ENCODE measurements at places on chromosomes 1 and 21.

GRCh38 chr1:30405631-30406212 lies 317.7 kb downstream of the MATN1 start:
- no peak for DNase-seq

DNA sequence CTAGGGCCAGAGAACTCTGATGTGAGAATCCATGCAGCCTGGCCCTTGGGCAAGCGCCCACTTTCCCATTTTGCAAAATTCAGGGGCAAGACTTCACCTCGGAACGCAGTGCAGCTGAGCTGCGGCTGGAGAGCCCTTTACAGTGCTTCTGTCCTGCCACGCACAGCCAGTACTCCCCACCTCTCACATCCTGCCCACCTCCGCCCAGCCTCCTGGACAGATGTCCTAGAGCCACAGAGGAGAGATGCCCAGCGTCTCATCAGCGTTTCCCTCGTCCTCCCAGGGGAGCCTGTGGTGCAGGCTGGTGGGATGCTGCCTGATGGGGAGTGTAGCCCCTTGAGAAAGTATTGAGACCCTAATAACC lies 29.6 kb downstream of the RUNX3 start:
- DNase-seq: no peak

DNA sequence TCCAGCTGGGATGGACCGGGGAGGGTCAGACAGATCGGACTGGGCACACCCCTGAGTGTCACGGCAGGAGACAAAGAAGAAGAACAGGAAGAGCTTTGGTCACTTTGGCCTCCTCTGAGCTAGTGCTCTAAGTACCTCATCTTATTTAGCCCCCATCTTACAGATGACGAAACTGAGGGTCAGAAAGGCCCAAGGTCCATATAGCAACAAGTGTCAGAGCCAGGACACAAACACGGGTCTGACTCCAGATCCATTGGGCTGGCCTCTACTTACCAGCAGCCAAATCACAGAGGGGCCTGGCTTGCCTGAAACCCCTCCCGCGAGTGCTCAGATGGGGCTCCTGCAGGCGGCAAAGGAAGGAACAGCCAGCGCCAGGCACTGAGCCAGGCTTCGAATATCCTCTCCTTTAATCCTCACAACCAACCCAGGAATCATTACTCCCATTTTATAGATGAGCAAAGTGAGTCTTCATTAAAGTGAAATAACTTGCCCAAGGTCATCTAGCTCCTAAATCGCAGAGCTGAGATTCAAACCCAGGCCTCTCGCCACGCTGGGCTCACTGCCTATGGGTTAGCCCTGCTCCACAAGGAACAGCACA lies 25.7 kb upstream of the SELENON start:
- DNase-seq: no peak

DNA sequence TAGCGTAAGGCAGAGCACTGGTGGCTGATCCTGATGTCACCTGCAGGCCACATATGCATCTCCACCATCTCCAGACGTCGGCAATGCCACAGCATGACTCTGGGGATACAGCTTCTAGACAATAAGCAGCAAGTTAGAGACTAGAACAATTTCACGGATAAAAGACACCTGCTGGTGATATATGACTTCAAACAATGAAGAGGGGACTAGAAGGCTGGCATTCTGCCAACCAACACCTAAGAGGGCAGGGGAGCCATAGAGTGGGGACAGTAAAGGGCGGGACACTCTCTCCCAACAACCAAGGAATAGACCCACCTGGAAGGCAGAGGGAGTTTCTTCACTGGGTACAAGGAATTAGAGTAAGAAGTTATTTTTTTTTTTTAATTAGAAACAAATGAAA lies 126.7 kb downstream of the SIM2 start:
- no peak for DNase-seq

DNA sequence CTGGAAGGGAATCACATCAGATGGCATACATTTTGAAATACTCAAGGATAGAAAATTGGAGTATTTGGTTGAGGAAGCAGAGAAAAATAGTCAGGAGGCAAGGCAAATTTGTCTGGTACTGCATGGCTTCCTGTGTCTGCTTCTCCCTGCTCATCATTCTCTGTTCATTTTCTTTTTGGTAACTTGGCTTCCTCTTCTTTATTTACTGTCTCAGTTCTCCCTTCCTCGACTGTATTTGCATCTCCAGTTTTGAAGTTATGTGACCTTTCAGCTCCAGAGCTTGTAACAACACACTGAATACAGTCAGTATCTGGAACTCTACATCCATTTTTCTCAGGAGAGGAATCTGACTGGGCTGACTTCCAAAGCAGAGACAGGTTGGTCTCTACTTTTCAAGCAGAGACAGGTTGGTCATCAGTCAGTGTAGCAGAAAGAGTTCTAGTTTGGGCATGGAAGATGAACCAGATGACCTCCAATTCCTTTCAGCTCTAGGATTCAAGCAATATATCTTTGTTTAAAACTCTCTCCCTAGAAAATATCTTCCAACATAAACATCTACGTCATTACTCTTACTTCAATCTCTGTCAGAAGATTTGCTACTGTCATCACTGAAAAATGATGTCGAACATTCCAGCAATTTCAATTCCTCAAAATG lies 571.2 kb downstream of the ADGRL2 start:
- DNase-seq: no peak

GRCh38 chr1:6065093-6065858 lies 19.6 kb downstream of the KCNAB2 start:
- DNase-seq: no peak

DNA sequence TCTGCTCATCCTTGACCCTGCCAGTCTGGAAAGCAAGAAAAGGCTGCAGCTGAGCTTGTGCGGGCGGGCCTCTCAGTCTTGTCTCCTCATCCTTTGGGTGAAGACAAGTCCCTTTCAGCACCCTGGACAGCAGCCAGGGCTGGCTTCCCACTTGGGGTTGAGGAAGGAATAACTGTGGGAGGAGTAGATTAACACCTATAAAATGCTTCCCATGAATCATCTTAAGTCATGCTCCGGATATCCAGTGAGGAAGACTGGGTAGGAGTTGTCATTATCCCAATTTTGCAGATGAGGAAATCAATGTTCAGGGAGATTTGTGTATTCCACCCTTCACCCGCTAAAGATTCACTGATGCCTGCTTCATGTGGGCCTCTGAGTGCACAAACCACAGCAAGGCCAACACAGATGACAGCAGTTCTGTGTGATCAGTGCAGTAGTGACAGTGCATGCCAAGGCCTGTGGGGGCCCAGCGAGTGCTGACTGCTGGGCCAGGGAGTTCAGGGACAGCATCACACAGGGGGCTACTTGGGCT lies 20.1 kb upstream of the COL16A1 start:
- peak; percentile 73 for DNase-seq

- DNase-seq: no peak
Measured at GRCh38 chr1:34653110-34653509, 101.7 kb upstream of the GJB5 start.

DNA sequence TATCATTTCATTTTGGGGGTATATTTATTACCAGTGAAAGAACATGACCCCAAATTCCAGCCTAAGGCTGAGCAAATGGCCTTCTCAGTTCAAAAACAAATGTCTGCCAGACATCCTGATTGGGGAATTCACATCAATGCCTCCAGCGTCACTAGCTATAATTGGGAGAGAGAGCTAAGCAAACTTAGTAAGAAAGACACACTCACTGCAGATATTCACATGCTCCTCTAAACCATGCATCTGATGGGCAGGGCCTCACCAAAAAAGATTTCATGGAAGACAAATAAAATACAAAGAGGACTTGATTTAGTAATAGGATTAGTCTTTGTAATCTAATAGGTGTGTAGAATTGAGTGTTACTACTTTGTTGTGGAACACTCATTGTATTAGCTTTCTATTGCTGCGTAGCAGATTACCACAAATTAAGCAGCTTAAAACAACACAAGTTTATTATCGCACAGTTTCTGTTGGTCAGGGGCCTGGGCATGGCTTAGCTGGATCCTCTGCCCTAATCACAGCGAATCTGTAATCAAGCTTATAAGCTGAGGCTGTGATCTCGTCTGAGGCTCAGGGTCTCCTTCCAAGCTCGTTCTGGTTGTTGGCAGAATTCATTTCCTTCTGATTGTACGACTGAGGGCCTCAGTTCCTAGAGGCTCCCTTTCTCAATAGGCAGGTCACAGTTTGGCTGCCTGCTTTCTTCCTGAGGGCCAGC lies 243.0 kb downstream of the PBX1 start:
- no peak for DNase-seq

- DNase-seq: peak; percentile 50
Measured at GRCh38 chr1:230573658-230574057, 68.6 kb upstream of the COG2 start.

DNA sequence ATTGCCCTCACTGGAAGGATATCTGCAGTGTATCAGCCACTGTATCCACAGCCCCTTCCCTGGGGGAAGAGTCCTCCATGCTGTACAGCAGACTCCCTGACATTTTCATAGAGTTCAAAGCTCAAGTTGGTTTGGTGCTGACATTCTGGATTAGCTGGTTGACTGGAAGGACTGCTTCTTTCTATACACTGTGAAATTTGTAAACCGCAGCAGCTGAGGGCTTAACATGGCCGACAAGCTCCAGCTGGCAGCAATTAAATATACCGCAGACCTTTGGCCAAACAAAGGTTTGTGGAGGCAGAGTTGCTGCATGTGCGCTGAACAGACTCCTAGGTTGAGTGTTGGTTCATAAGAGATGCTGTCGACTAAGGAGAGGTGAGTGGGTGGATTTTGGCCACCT lies 126.4 kb downstream of the DHRS3 start:
- DNase-seq: no peak

GRCh38 chr1:22340873-22341272 lies 110.8 kb upstream of the ZBTB40 start:
- peak; percentile 18 for DNase-seq

GRCh38 chr1:109762821-109763645 lies 690 bp downstream of the EPS8L3 start:
- DNase-seq: peak; percentile 59

GRCh38 chr1:183877053-183877720 lies 72.3 kb downstream of the RGL1 start:
- DNase-seq: no peak

GRCh38 chr1:8516793-8517556 lies 199.1 kb downstream of the SLC45A1 start:
- DNase-seq: no peak

GRCh38 chr1:65243491-65243890 lies 65.9 kb upstream of the DNAJC6 start:
- peak; percentile 61 for DNase-seq

- DNase-seq: no peak
Measured at GRCh38 chr21:41250519-41250918, 66.1 kb upstream of the FAM3B start.

- DNase-seq: peak; percentile 85
Measured at GRCh38 chr1:41891199-41891896, 27.4 kb downstream of the HIVEP3 start.

DNA sequence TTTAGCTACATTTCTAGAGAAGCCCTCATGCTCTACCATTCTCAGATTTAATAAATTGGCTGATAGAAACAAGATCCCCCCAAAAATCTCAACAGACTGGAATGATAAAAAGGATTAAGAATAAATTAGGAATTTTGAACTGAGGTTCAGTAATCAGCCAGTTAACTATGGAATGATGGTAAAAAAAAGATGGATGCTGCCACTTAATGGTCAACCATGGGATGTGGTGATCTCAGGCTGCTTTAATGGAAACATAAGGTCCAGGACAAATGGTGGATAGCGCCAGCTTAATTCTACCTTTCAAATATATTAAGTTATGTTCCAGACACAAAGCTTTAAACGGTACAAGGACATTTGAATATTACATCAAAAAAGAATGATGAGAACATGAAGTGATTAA lies 49.9 kb downstream of the CCN1 start:
- no peak for DNase-seq

DNA sequence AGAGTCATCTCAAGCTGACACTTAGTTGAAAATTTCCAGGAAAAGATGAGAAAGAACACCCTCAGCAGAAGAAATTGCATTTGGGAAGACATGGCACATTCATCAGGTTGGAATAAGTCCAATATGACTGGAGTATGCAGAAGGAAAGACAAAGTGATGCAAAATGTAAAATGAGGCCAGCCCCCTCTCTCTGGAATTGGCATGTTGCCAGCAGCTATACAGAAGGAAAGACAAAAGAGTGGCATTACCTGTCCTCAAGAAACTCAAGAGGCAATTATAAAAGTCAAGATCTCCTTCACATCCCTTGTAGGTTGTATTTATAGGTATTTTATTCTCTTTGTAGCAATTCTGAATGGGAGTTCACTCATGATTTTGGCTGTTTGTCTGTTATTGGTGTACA lies 426.3 kb downstream of the AGBL4 start:
- DNase-seq: no peak

- DNase-seq: no peak
Measured at GRCh38 chr1:37656026-37656425, 21.3 kb upstream of the RSPO1 start.

GRCh38 chr1:195082183-195082582 lies 1526.1 kb downstream of the KCNT2 start:
- no peak for DNase-seq

DNA sequence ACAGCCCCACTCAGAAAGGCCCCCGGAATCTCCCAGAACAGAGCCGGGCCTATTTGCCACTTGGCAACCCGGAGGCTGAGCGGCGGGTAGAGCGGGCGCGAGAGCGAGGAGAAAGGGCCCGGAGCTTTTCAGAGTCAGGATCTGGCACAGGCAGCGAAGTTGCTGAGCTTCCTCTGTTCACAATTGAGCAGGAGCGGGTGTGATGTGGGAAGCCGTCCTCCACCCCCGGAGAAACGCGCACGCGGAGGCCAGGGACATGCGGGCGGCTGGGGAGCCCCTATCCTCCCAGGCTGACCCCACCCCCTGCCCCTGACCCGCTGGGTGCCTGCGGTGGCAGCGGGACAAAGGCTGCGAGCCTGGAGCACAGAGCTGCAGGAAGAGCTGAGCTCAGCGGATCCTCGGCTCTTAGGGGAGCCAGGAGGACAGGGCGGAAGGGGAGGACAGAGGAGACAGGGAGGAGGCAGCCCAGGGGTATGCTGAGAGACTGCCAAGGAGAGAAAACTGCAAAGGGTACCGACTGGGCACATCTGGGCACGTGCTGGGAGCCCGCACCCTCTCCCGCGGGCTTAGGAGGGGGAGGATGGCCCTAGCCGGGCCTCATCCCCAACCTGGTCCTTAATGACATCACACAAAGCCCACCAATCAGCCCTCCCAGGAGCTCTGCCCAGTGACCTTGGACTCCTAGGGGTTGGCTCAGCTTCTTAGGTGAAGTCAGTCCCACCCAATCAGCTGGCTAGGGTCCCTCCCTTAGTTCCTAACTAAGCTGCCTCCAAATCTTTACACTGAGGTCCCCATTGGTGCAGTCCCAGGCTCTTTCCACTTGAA lies 9.3 kb downstream of the KIF21B start:
- no peak for DNase-seq

DNA sequence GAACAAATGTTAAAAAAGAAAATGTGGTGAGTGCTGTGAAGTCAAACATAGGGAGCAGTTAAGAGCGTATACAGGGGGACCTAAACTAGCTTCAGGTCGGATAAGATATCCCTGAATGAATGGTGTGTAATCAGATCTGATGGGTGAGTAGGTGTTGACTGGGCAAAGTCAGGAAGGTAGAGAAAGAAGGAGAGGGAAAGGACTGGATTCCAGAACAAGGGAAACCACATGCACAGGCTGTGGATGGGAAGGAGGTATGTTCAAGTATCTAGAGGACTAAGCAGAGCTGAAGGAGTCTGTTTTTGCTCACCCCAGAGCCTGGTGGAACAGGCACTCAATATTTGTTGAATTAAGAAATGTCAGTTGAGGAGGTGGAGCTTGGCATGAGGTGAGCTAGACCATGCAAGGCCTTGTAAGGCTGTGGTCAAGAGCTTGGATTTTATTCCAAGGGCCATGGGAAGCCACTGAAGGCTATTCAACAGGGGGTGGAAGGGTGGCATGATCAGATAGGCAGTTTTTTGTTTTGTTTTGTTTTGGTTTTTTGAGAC lies 27.4 kb downstream of the MAP7D1 start:
- DNase-seq: no peak

GRCh38 chr1:12065872-12066271 lies 2.8 kb downstream of the TNFRSF8 start:
- DNase-seq: no peak
